ENCODE measurements at places on chromosomes 13 and 19. TPM values are rescaled to one million over a fixed set of nuclear protein-coding genes. Genes with fewer than 3 reads are reported as not detected.

RELB gene
- 4.0 TPM for polyA plus RNA-seq

CRTC1 gene
- 29.3 TPM for polyA plus RNA-seq

TMEM238 gene
- polyA plus RNA-seq = not detected

FTL gene
- polyA plus RNA-seq = 516 TPM

PGLYRP1 gene
- polyA plus RNA-seq = not detected

ZNF414 gene
- 16.1 TPM for polyA plus RNA-seq

MCF2L gene
- 50.7 TPM for polyA plus RNA-seq

LNX2 gene
- polyA plus RNA-seq = 5.5 TPM

S1PR2 gene
- 13.5 TPM for polyA plus RNA-seq

TTC9B gene
- 0.17 TPM for polyA plus RNA-seq

ZNF578 gene
- polyA plus RNA-seq = 2.4 TPM

RGCC gene
- 22.1 TPM for polyA plus RNA-seq

TNFRSF19 gene
- polyA plus RNA-seq = 17.9 TPM

NLRP12 gene
- polyA plus RNA-seq = 0.40 TPM

All from muscle of arm (tissue), 14 donors.